Omental fat pad (tissue), 4 donors: ENCODE measurements at places on chromosomes 7 and 10. TPM values are rescaled to one million over a fixed set of nuclear protein-coding genes. Genes with fewer than 3 reads are reported as not detected.

Gene PPP1R17
- total RNA-seq = not detected

DNA sequence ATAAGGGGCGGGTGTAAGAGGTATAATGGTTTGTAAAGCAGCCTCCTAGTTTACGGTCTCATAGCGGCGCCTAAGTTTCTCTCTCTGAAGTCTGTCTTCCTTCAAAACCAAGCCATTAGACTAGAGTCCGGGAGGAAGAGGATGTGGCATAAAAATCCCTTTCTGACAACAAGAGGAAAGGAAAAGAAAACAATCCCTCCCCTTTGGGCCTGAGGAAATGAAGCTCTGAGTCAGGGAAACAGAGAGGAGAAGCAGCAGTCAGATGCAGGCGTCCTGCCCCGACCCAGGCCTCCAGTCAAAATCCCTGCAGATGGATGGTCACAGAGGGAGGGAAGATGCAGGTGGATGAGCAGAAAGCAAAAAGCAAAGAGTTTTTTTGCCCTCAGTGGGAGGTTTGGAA is 23.7 kb downstream of the PARP12 start:
- no peak for DNase-seq

Gene TOMM7
- total RNA-seq = 212 TPM

DNA sequence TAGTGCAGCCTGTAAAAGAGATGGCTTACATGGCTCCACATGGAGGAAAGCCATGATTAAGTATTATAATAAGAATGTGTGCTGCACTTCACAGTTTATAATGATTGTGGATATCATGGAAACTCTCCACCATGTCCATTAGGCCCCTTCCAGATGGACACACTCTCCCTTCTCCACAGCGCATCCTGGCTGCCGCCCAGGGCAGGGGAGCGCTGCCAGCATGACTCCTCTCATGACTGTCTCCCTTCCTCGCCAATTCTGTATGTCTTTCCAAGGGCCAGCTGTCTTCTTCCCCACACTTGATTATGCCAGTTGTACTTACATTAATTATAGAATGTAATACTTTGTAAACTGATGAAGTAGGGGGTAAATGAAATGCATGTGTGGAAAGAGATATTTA is 259.3 kb upstream of the TMEM72 start:
- DNase-seq = no peak

Gene TAF6
- 37.2 TPM for total RNA-seq

DNA sequence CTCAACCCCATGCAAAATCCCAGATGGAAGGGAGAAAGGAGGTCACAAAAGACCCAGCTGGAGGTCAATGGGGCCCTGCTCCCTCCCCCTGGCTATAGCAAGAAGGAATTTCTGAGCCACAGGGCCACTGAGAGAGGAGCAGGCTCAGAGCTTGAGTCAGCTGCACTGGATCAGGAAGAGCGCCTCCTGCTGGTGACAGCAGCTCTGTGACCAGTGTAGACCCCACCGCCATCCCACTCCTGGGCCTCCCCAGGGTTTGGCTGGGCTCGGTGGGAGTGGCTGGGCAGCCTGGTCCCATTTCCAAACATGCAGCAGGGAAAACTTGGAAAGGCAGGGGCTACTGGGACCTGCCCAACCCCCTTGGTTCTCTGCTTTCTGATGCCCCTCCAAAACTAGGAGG is 31.5 kb upstream of the PRLHR start:
- no peak for DNase-seq

- no peak for DNase-seq
These were observed 1080.6 kb upstream of the LRRN3 start for GRCh38 chr7:110010359-110010758.

Gene MCU
- total RNA-seq = 29.8 TPM

GRCh38 chr7:1555813-1556543 is at the start of gene TMEM184A:
Gene TMEM184A (minus strand): TSS chr7:1556205. CDS start chr7:1555484, 721 bp downstream.
- DNase-seq = no peak

- no peak for DNase-seq
These were observed 424 bp upstream of the CYP2W1 start for GRCh38 chr7:982511-983003.

DNA sequence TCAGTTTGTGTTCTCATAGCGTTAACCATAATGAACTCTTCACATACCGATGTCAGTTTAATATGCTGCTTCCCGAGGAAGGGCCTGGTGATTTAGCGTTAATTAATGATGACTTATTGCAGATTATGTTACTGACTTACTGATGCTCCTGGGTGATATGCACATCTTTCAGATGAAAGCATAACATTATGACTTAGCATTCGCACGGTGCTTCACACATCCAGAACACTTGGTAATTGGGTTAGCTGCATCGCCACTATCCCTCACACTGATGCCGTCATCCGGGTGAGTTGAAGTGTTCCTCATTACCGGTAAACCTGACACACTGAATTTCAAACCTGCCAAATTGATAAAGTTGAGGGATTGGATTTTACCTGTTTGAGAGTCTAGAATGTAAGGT is 239.0 kb upstream of the PODXL start:
- DNase-seq = no peak

Gene PARD3
- 30.9 TPM for total RNA-seq

Gene NPTX2
- 2.8 TPM for total RNA-seq

DNA sequence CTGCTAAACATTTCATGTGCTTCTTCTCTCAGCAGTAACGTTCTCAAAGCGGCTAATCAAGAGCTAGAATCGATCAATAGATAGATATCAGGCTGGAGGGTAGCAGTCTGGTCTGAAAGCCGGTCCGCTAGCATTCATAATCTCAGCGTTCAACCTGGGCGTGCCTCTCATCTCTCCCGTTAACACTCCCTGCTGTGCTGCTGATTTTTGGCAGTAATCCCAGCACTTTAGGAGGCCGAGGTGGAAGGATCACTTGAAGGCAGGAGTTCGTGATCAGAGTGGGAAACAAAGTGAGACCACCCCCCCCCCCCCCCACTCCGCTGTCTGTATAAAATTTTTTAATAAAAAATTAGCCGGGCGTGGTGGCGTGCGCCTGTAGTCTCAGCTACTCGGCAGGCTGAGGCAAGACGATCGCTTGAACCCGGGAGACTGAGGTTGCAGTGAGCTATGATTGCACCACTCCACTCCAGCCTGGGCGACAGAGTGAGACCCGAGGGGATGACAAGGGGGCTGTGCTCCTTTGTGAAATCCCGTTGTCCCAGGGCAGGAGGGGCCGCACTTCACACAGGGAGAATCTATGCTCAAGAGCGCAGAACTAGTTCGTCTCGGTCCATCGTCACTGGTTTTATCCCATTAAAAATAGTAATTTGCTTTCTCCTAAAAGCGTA is 624 bp upstream of the CEP55 start:
- DNase-seq = no peak
